ENCODE measurements at places on chromosomes 1 and 21. TPM values are rescaled to one million over a fixed set of nuclear protein-coding genes. Genes with fewer than 3 reads are reported as not detected.
A peak's percentile ranks its signal among the peaks of the same experiment; 100 is the strongest.

DNA sequence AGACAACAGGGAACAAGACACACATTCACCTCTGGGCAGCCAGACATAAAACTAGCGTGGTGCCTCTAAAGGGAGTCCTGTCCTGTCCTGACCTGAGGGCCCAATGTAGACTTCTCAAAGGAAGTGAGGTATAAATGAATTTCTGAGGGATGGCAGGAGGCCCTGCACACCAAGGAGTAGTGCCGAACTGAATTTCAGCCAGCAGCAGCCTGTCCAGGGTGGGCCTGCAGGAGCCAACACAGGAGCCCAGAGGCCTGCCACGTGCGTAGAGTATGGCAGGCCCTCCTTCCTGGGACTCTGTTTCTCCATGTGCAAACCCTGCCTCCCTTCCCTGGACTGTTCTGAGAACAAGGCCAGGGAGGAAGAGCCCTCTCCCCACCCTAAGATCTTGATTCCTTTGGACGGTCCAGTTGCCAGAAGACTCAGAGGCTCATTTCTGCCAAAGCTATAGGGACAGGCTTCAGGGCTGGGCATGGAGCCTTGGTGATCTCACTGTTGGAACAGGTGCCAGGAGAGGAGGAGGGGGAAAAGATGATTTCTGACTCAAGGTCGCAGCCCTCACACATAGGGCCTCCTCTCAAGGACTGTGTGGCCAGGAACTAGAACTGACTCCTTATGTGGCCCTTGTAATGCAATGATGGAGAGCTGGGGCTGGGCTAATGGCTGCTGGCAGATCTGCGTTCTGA is 1.8 kb upstream of the FABP3 start:
- DNase-seq = no peak

The C1orf53 gene
- total RNA-seq = 0.66 TPM

DNA sequence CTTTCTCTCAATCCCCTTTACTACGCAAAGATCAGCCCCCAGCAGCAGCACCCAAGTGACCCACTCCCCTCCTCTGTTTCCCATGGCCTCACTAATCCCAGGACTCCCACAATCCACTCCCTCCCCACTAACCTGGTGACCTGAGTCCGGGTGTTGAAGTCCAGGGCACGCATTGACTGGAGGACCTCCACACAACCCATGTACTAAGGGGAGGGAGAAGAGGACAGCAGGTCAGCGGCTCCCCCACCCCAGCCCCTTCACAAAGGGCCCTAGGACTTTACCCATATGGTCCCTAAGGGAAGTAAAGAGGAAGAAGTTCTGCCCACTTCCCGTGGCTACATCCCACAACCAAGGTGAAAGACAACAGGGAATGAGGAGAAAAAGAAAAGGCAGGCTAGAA is 1.3 kb downstream of the SHC1 start:
- no peak for DNase-seq

GRCh38 chr1:54460351-54460750 is 54.2 kb upstream of the SSBP3 start:
- DNase-seq = peak; percentile 36

DNA sequence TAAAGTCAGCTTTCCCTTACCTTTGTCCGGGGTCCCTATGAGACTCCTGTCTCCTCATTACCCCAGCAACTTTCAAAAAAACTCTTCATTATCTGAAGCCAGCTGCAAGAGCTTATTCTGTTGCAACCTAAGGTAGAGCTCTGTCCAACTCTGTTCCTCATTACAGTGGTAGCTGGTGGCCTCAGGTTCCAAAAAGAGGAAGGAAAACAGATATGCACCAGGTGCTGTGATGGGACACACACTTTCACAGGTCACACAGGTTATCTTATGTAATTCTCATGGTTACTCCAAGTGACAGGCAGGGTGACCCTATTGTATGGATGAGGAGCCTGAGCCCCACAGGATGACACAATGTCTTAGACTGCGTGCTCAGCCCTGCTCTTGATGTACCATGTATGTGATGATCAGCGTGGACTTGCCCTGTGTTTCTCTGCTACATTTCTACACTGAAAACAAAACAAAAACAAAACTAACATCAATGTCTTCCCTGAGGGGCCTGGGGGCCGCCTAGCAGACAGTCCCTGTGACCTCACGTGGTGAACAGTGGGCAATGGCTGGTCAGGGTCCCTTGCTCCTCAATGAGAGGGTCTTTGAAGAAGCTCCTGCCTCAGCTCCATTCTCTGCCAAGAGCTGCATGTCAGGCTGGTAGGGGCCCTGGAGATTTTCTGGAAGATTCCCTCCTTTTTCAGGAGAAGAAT is 9.7 kb upstream of the TENT5C start:
- no peak for DNase-seq

The SMPDL3B gene
- 0.53 TPM for total RNA-seq

GRCh38 chr1:18527921-18528320 is 47.2 kb downstream of the KLHDC7A start:
- DNase-seq = no peak

The CCDC27 gene
- not detected for total RNA-seq

All from activated CD4-positive, alpha-beta T cell treated with anti-CD3 and anti-CD28 coated beads for 36 hours (primary cell).